ENCODE measurements at places on chromosomes 7 and 10.

GRCh38 chr10:59904426-59905065 is 1.8 kb downstream of the CCDC6 start:
- no peak for DNase-seq

DNA sequence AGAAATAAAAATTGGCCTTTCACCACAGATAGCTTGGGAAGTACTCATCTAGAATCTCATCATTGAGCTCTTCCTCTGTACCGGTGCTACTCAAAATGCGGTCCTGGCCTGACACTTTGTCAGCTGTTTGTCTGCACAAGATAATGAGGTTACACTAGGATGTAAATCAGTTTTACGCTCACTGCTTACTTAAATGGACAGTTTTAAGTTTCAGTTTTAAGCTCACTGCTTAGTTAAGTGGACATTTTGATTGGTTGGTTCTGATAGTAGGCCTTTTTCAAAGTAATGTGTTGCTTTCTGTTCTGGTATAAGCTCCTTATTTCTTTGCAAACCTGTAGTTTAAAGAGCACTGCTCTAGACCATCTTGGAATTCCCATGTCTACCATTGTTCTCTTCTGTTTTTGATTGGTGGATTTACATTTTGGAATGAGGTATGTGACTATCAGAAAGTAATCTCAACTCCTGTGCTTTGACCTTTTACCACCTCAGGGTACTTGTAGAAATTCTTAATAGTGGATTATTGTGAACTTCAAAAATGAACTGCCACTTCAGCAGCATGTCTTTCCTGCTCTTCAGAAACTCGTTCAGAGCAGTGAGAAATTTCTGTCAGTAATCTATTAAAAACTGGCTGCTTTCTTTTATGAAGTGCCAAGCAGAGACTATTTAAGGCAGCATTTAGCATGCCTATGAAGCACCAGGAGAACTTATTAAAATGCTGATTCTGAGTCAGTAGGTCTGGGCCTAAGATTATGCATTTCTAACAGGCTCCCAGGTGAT is 55.0 kb downstream of the C1GALT1 start:
- no peak for DNase-seq

GRCh38 chr7:143233816-143234532 is 12.1 kb downstream of the TAS2R40 start:
- DNase-seq, result no peak

- no peak for DNase-seq
Measured at GRCh38 chr10:34299105-34299611, 515.9 kb downstream of the PARD3 start.

DNA sequence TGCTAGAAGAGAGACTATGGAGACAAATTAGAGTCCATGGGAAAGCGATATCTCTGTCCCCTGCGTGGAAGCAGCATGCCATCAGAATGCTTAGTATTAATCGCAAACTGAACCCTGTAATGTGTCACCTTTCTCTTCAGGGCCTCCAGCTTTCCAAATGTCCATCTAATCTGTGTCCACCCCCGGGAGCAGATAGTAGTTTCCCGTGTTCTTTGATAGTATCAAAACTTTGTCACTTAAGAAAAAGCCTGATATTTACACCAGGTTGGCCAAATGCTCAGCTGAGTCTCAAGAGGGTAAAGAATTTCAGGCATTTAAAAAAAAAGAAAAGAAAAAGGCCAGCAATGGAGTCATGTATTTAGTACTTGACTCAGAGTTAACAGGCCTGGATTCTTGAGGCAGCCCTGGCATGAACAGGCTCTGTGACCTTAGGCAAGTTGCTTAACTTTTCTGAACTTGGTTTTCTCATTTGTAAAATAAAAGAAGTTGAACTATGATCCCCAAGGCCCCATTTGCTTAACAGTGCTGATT is 10.4 kb upstream of the GSAP start:
- DNase-seq, result no peak

DNA sequence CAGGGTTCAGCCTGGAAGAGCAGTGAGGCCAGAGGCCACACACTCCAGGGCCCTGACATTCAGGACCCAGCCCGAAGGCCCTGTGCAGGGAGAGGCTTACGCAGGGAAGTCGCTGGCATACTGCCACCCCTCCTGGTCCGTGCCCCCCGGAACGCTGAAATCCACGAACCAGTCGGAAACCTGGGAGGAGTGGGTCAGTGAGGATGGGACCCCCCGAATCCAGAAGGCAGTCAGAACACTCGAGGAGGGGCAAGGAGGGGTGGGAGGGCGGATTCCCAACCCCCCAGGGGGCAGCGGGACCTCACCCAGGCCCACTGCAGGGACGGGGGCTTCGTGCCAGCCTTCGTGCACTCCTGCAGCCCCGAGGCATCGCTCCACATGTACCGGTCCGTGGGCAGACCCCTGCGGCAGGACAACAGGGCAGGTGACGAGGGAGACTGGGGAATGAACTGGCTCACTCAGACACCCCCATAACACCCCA is 13.5 kb downstream of the BHLHA15 start:
- DNase-seq, result no peak

GRCh38 chr7:69527706-69528105 is 70.6 kb upstream of the AUTS2 start:
- no peak for DNase-seq

DNA sequence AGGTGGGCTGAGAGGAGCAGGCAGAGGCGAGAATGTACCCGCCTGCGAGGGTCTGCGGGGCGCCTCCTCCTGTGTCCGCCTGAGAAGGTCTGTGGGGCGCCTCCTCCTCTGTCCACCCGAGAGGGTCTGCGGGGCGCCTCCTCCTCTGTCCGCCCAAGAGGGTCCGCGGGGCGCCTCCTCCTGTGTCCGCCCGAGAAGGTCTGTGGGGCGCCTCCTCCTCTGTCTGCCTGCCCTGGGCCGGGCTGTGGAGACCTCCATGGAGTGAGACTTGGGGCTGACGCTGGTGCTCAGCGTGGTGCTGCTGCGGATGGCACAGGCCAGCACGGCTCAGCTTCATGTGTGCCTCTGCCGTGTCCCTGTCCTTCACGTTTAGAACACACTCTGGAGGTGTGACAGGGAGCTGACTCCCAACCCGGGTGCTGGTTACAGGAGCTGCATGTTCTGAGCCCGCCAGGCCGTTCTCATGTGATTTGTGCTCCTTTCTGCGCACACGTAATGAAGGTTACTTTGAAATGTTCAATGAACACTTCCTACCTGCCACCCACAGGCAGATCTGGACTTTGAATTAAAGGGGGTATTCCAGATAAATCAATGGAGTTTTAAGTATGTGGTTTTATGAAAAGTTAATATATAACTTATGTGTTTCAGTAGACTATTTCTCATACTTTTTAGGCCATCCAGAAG is 20.5 kb upstream of the GET4 start:
- no peak for DNase-seq

DNA sequence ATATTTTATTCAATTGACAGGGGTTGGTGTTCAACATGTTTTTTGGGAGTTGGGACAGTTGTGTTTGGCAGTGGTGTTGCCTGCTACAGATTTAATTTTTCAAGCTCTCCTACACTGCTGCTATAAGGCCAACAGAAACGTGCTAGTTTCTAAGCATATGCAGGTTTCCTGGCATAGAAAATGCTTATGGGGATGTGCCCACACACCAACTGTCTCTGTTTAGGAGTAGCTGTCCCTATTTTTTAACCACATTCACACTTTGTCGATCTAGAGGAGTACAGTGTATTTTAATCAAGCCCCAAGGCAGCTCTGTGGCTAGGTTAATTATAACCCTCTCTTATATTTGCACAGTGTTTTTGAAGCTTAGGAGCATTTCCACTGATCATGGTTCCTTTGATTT is 28.6 kb downstream of the TMEM178B start:
- DNase-seq, result no peak

- no peak for DNase-seq
Measured at GRCh38 chr7:12066521-12066920, 144.6 kb upstream of the TMEM106B start.

- no peak for DNase-seq
Measured at GRCh38 chr7:135078051-135078450, 69.8 kb upstream of the TMEM140 start.

DNA sequence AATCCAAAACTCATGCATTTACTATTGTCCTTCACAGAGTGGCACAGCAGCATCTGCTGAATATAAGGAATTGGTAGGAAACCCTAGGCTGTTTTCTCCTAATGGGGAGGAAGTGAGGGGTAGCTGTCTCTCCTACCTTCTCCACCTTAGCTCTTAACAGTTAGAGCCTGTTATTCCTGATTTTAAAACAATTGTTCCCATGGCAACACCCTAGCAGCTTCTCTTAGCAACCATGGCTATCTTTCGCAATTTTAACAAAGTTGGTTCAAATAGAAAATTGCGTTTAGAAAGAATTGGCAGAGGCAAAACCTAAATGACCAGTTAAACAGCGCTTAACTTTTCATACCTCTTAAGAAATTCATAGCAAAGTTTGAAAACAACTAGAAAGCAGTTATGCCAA is 603.4 kb upstream of the AUTS2 start:
- no peak for DNase-seq

DNA sequence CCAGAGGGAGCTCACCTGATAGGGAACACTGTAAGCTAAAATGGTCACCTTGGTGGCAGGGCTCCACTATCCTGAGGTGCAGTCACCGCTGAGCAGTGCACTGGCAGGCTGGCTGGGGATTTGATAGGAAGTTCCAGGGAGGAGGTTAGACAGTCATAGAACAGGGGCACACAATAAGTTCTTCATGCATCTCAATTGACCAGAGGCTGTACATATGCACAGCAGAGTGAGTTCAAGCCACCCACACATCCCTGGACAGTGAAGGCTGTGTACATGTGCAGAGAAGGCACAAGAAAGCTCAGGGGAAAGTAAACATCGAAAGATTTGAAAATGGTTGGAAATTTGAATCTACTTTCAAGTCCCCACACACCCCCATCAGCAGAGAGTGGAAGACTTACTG is 13.9 kb downstream of the PRTFDC1 start:
- DNase-seq, result no peak

- DNase-seq, result no peak
Measured at GRCh38 chr10:14548474-14548873, 217.8 kb upstream of the FRMD4A start.

- no peak for DNase-seq
Measured at GRCh38 chr7:94300176-94300835, 94.4 kb upstream of the COL1A2 start.

- DNase-seq, result no peak
Measured at GRCh38 chr7:29889288-29889687, 83.0 kb downstream of the WIPF3 start.

GRCh38 chr10:97006364-97006763 is 174.3 kb downstream of the LCOR start:
- no peak for DNase-seq

- DNase-seq, result no peak
Measured at GRCh38 chr10:16811292-16811691, 5.9 kb downstream of the RSU1 start.

GRCh38 chr7:94154858-94155257 is 150.7 kb upstream of the BET1 start:
- no peak for DNase-seq

DNA sequence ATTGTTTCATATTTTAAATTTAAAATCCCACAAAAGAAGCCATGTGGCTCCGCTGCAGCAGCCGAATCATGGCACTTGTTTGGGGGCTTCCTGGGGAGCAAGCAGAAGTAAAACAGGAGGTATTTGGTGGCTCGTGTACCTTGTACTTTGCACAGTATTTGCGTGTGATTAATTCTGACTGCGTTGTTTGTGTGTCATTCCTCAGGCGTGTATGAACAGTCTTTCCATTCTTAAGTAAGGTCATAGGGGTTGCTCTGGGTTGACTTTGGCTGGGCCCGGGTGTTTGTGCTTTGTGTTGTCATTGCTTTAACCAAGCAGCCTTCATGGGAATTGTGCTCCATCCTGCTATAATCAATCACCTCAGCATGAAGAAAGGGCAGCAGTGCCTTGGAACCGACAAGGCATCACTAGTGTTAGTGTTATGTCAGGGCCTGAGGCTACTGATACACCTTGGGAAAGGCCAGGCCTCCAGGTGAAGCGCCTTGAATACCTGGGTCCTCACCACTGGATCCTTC is 182.4 kb downstream of the ARHGAP21 start:
- peak; percentile 66 for DNase-seq

GRCh38 chr7:84664626-84665025 is 470.0 kb upstream of the SEMA3A start:
- no peak for DNase-seq

GRCh38 chr10:42959833-42960232 is 117.0 kb upstream of the RET start:
- no peak for DNase-seq

GRCh38 chr7:7257899-7258692 is 75.8 kb downstream of the C1GALT1 start:
- no peak for DNase-seq

DNA sequence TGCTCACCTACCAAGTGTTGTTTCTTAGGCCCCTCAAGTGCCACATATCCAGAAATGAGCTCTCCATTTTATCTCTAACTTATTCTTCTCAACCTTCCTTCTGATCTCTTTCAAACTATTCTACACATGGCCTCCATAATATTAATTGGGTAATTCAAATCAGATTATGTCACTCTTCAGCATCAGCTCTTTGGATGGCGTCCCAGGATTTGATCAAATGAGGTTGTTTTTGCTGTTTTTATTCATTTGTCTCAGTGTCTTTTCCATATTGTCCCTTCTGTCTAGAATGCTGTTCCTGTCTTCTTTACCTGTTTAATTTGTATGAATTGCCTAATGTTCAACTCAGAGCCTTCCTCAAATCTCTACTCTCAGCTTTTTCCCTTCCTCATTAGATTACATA is 234.6 kb upstream of the CXCL12 start:
- DNase-seq, result no peak

- no peak for DNase-seq
Measured at GRCh38 chr7:48285373-48285772, 114.1 kb downstream of the ABCA13 start.

DNA sequence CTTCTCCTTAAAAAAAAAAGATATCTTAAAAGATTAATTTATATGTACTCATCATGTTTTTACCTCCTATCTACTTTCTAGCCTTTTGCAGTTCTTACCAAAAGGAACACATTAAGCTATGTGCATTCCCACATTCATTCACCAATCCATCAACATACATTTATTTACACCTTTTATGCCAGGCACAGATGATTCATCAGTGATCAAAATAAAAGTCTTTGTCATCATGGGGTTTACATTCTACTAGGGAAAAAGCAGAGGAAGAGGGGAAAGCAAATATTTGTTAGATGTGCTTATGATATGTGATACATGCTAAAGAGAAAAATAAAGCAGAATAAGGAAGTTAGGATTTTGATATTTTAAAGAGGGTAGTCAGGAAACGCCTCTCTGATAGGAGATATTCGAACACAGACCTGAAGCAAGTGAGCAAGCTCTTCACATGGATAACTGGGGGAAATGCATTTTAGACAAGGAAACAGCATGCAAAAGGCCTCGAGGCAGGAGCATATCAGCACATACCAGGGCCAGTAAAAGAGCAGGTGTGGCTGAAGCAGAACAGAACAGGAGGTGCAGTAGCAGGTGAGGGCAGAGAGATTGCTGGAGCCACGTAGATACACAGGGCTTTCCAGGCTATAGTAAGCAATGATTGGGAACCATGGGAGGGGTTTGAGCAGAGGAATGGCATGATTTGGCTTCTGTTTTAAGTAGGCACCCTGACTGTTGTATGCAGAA is 67.4 kb downstream of the REEP3 start:
- DNase-seq, result no peak

GRCh38 chr10:129523723-129524316 is 56.8 kb downstream of the MGMT start:
- DNase-seq, result no peak

All from breast epithelium (tissue), 4 donors.